ENCODE measurements at places on chromosomes 2 and 18.

DNA sequence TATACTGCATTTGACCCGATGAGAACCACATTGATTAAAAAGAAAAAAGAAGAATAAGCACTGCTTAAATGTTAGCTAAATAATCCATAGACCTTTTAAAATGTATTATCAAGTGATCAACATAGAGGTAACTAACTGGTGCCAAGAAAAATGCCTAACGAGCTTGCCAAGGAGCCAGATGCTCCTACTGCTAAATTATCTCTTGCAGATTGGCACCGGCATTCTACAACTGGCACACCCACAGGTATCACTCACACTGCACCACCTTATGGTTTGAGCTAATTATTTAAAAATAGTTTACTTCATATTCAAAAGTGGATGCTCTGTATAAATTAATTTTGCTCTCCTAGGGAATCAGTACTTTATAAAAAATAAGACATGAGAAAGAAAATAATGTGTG lies 341.6 kb upstream of the CDH7 start:
- DNase-seq = no peak

GRCh38 chr2:10246370-10246769 lies 56.3 kb upstream of the HPCAL1 start:
- no peak for DNase-seq

GRCh38 chr2:63643486-63643885 lies 54.7 kb downstream of the MDH1 start:
- no peak for DNase-seq

DNA sequence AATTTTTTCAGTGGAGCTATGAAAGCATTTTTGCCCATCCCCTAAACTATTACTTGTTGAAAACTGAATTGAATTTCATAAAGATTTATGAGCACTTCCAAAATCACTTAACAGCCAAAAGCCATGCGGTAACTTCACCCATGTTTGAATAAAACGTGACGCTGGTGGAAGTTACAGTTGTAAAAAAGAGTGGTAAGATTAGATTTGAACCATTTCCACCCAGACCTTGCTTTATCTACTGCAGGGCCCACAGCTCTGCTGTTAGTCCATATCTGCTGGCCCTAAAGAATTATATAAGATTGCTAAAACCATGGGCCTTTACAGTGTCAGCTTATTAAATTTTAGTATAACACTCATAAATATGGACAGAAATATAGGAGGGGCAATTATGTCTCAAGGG lies 15.5 kb upstream of the ITGA4 start:
- no peak for DNase-seq

DNA sequence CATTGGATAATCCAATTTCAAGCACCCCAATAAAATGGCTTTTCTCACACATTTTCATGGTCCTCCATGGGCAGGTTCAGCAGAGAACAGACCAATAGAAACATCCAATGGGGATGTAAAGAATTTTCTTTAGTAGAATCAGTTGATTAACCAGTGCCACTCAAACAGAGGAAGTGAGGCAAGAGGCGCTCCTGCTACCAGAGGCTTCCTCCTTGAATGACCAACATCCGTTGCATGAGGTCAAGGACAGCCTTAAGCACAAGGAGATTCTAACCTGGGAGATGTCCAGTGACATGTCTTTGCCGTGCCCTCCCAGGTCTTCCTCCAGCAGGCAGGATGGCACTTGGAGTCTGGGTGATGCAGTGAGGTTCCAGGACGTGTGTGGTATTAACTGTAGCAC lies 146.6 kb downstream of the PIEZO2 start:
- DNase-seq = no peak

- no peak for DNase-seq
Measured at GRCh38 chr2:143329288-143329687, 200.1 kb downstream of the ARHGAP15 start.

DNA sequence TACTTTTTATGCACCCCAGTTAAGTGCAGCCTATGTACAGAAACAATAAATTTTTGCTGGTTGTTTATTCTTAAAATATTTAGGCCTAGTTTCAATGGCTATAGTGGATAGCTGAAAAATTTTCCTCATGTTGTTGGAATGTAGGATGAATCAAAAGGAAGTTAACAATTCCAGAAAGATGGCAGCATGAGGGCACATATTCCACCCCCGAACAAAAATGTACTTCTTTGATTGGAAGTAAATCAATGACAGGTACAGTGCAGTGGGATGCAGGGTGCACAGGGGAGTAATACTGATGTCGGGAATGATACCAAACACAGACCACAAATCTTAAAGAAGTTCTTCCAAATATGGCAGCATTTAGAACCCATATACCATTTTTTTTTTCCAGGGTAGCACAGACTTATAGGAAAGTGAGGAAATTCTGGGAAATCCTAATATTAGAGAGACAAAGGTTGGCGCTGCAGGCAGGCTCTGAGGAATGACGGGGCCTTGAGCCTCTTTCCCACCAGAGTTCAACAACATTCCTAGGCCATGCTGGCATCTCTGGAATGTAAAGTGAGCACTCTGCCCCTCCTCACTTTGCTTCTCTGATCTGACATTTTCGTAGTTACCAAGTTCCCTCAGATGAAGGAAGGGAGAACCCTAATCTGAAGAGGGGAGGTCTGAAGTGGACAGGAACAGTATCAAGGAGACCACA lies 36.6 kb upstream of the IKZF2 start:
- DNase-seq = no peak

GRCh38 chr2:40281021-40281940 lies 170.6 kb downstream of the SLC8A1 start:
- DNase-seq = no peak

DNA sequence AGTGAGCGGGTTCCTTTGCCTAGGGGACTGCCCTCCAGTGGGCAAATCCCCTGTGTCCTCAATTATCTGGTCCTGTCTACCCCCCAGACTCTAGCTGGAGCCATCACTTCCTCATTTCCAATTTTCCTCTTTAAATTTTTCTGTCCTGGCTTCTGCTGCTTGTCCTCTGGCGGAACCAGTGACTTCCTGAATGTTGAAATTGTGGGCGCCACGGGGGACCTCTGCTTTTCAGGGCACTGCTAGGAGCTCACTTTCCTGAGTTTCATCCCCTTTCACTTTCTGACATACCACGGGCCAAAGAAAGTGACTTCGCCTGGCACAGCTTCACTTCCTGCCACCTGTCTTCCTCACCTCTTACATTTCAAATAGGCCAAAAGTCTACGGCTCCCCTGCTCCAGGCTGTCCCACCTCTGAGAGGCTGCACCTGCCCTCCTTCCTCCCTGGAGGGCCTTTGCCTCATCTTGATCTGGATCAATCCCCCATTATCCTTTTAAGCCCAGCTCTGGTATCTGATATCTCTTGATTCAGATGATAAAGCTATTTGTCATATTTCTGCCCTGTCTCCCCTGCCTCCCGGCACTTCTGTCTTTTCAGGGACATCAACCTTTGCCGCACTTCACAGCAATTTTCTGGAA lies 1.4 kb upstream of the MARCO start:
- no peak for DNase-seq

GRCh38 chr2:204898928-204899640 lies 353.8 kb downstream of the PARD3B start:
- DNase-seq = no peak

DNA sequence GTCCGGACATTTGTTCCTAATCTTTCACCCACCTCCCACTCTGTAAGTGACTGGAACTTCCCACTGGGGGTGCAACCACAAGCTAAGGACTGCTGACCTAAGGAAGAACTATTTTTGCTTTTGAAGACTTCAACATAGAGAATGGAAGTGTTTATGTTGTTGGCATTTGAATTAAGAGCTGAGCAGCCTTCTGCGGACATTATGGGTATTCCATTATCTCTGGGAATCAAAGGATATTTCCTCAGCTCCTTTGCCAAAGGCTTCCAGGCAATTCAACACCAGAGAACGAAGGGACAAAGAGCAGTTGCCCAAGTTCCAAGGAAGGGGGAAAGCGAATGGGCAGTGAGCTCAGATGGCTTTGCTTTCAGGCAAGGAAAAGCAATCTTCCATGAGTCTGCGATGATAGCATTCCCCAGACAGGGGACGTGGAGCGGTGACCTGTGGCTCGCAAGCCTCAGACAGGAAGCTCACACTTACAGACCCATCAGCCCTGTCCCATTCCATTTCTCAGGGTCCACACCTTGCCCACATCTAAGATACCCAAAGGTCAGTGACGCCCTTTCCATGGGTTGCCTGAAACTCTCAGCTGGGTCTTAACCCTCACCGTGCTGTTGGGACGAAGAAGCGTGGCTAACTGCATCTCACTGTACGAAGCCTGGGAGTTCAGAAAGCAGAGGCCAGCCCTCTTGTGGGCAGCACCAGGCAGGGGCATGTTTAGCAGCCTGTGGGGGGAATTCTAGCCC lies 116.8 kb downstream of the COPS8 start:
- DNase-seq = no peak

- DNase-seq = no peak
Measured at GRCh38 chr2:6352247-6352646, 513.5 kb downstream of the CMPK2 start.

GRCh38 chr18:1253827-1254226 lies 349.2 kb downstream of the ADCYAP1 start:
- DNase-seq = no peak

Measured in T-helper 17 cell (primary cell).